ENCODE measurements at places on chromosomes 5 and 9. TPM values are rescaled to one million over a fixed set of nuclear protein-coding genes. Genes with fewer than 3 reads are reported as not detected.

GRCh38 chr9:128947277-128947526 is 201 bp downstream of the DOLK start:
- H3K36me3 ChIP-seq, result peaks cover 4% of the 10 kb centered on the region
- peaks cover 28% of the 10 kb centered on the region for H3K4me1 ChIP-seq
- no peak for DNase-seq
- H3K4me3 ChIP-seq, result peak overlapping the region; percentile 97
- peak overlapping the region; percentile 94 for H3K27ac ChIP-seq

GRCh38 chr9:123639743-123640142 is 283.7 kb downstream of the CRB2 start:
- H3K27ac ChIP-seq, result no peak overlapping the region
- no peaks in the 10 kb centered on the region for H3K27me3 ChIP-seq
- no peak for DNase-seq
- no peak overlapping the region for H3K4me3 ChIP-seq

DNA sequence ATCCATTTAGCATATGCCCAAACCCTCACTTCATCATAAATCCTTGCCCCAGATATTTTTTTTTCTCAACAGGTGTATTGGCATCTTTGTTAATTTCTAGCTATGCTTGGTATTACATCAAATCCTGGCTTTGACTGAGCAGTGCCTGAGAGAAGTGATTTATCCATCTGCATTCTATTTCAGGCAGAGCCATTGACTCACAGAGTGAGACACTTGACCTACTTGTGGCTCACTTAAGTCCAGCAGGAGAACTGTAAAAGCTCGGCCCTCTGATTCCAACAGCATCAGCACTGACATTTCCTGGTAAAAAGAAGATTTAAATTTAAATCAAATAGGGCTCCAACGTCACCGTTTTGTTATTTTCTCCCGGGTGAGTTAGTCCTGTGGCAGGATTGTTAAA is 93.4 kb downstream of the PLK2 start:
- no peak overlapping the region for H3K27ac ChIP-seq
- H3K36me3 ChIP-seq, result no peaks in the 10 kb centered on the region
- no peaks in the 10 kb centered on the region for H3K27me3 ChIP-seq

GRCh38 chr5:156322666-156323065 is 4.3 kb upstream of the SGCD start:
- H3K27ac ChIP-seq, result no peak overlapping the region
- peaks cover 5% of the 10 kb centered on the region for H3K4me1 ChIP-seq
- no peak for DNase-seq
- H3K27me3 ChIP-seq, result no peaks in the 10 kb centered on the region
- H3K4me3 ChIP-seq, result no peak overlapping the region

GRCh38 chr9:35108461-35108860 is 5.5 kb upstream of the STOML2 start:
- H3K4me1 ChIP-seq, result peaks cover 30% of the 10 kb centered on the region
- H3K36me3 ChIP-seq, result peaks cover 37% of the 10 kb centered on the region
- no peaks in the 10 kb centered on the region for H3K27me3 ChIP-seq
- H3K4me3 ChIP-seq, result no peak overlapping the region
- no peak for DNase-seq
- no peak overlapping the region for H3K27ac ChIP-seq

DNA sequence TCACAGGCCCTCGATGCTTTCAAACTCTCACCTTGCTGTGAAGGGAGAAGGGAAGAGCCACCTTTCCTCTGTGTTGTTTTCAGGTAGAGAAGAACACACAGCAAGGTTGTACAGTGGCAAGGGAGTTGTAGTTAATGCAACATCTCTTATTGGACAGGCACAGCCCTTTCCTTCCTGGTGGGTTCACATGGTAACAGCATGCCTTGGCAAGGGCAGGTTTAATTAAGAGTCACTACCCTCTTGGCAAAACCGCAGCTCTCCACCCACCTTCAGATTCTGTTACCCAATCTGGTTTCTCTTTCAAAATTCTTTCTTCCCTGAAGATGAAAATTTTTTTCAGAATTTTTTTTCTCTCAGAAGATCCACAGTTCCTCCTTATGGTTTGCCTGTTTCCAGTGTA is 253.1 kb downstream of the TLR4 start:
- no peaks in the 10 kb centered on the region for H3K27me3 ChIP-seq
- DNase-seq, result no peak
- no peaks in the 10 kb centered on the region for H3K36me3 ChIP-seq
- no peaks in the 10 kb centered on the region for H3K4me1 ChIP-seq
- no peak overlapping the region for H3K4me3 ChIP-seq
- H3K27ac ChIP-seq, result no peak overlapping the region

GRCh38 chr5:96624596-96624995 is 37.6 kb upstream of the CAST start:
- no peaks in the 10 kb centered on the region for H3K27me3 ChIP-seq
- H3K4me1 ChIP-seq, result peaks cover 14% of the 10 kb centered on the region

GRCh38 chr5:40571729-40572128 is 108.0 kb upstream of the PTGER4 start:
- H3K4me3 ChIP-seq, result no peak overlapping the region
- no peaks in the 10 kb centered on the region for H3K4me1 ChIP-seq
- no peak overlapping the region for H3K27ac ChIP-seq

GRCh38 chr5:118098716-118099115 is 889.6 kb downstream of the DTWD2 start:
- H3K4me3 ChIP-seq, result no peak overlapping the region
- DNase-seq, result no peak
- H3K27me3 ChIP-seq, result no peaks in the 10 kb centered on the region
- H3K36me3 ChIP-seq, result no peaks in the 10 kb centered on the region
- no peak overlapping the region for H3K27ac ChIP-seq

- H3K4me1 ChIP-seq, result peaks cover 6% of the 10 kb centered on the region
- H3K36me3 ChIP-seq, result no peaks in the 10 kb centered on the region
- H3K27me3 ChIP-seq, result no peaks in the 10 kb centered on the region
Measured at GRCh38 chr5:111774525-111774924, 17.5 kb upstream of the NREP start.

DNA sequence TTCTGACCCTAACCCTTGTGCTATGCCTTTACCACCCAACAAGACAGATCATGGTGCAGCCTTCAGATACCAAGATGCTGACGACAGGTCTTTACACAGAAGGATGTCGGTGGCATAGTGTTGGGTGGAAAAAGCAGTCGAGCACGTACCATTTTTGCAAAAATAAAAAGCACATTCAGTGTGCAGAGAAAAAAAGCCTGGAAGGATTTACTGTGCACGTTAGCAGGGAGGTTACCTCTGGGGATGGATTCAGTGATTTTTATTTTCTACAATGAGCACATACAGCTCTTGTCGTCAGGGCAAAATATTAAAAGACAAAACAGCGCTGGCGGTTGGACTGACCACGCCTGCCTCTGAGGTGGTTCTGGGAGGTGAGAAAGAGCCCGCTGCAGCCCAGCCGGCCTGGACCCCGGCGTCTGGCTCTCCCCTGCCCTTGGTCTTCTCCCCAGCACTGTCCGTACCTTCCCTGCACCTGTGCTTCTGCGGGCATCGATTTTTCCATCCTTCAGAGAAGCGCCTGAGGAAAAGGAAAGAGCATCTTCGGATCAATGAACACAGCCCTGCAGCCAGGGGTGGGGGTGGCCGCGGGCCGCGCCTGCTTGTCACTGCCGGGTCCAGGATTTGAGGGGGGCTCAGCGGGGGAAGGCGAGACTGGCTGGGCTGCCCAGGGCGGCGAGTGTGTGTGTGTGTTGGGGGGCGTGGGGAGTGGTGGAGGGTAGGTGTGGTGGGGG is 200.0 kb upstream of the IER5L start:
- H3K36me3 ChIP-seq, result no peaks in the 10 kb centered on the region
- no peak for DNase-seq
- no peak overlapping the region for H3K27ac ChIP-seq
- no peak overlapping the region for H3K4me3 ChIP-seq

DNA sequence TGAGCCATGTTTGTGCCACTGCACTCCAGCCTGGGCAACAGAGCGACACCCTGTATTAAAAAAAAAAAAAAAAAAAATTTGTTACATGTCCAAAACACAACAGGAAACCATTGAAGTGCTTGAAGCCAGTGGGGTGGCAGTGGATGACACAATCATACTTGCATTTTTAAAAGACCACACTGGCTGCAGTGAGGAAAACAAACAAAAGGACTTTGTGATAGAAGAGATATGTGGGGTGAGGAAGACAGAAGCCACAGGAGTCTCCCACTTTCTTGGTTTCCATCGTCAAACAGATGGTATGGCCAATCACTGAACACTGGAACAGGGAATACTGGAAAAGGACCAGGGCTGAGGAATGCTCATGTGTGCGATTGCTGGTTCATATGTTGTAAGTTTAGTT is 20.9 kb upstream of the COMMD10 start:
- DNase-seq, result no peak
- H3K4me1 ChIP-seq, result no peaks in the 10 kb centered on the region
- H3K27me3 ChIP-seq, result no peaks in the 10 kb centered on the region
- H3K4me3 ChIP-seq, result no peak overlapping the region
- H3K36me3 ChIP-seq, result no peaks in the 10 kb centered on the region
- H3K27ac ChIP-seq, result no peak overlapping the region

GRCh38 chr5:73303148-73304079 is 130.4 kb downstream of the TMEM174 start:
- H3K27ac ChIP-seq, result no peak overlapping the region
- H3K27me3 ChIP-seq, result peaks cover 18% of the 10 kb centered on the region
- peaks cover 5% of the 10 kb centered on the region for H3K4me1 ChIP-seq

DNA sequence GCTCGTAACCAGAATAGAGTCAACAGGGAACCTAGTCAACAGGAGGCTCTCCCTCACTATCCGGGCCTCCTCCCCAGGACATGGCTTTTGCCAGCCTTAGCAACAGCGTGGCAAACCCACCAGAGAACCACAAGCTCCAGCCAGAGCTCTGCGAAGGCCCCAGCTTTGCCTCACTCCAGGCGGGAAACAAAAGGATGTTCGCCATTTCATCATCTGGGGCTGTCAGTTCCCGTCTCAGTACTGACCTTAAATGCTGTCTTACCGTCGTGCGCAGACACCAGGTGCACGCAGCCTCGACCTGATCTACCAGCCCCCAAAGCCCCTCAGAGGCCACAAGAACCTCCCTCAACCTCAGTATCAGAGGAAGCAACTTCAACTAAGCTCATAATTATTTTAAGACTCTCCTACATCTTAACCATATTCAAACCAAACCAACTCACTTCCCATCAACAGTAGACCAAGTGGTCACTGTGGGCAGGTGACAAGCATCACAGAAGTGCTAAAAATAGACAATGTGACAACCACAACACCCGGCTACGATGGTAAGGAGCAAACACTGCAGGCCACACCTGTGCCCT is 71.4 kb downstream of the SEMA4D start:
- no peaks in the 10 kb centered on the region for H3K4me1 ChIP-seq
- H3K27ac ChIP-seq, result no peak overlapping the region
- no peak for DNase-seq
- H3K27me3 ChIP-seq, result no peaks in the 10 kb centered on the region
- no peak overlapping the region for H3K4me3 ChIP-seq

GRCh38 chr5:159915904-159916840 is at the start of gene ADRA1B:
ADRA1B (plus strand) TSS chr5:159916482; CDS start chr5:159916906, 424 bp downstream.
- H3K4me3 ChIP-seq, result peak within 1 kb of the TSS; percentile 73
- H3K36me3 ChIP-seq, result no peaks in the 10 kb centered on the region
- peak within 1 kb of the TSS; percentile 93 for H3K27ac ChIP-seq
- no peaks in the 10 kb centered on the region for H3K27me3 ChIP-seq

DNA sequence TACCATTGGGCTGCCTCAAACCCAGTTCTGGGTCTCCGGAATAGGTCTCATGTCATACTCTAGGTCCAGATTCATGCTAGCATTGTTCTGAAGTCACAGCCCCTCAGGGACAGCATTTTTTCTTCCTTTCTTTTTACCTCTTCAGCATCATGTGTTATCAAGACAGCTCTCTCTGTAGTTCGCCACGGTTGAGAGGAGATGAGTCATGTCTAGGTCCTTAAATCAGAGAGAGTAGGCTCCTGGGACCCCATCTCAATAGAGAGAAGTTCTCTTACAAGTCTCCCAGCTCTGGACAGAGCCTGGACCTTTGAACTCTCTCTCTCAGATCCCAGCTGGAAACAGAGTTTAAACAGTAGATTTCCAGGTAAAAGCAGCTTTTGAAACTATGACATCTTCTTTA is 332.4 kb upstream of the CD180 start:
- H3K36me3 ChIP-seq, result no peaks in the 10 kb centered on the region
- no peak overlapping the region for H3K27ac ChIP-seq
- DNase-seq, result no peak
- no peak overlapping the region for H3K4me3 ChIP-seq
- no peaks in the 10 kb centered on the region for H3K4me1 ChIP-seq

- H3K27ac ChIP-seq, result no peak overlapping the region
- H3K27me3 ChIP-seq, result no peaks in the 10 kb centered on the region
- no peak for DNase-seq
- H3K4me3 ChIP-seq, result no peak overlapping the region
- no peaks in the 10 kb centered on the region for H3K36me3 ChIP-seq
Measured at GRCh38 chr5:125421006-125421405, 674.6 kb upstream of the ZNF608 start.

GRCh38 chr5:56737951-56738606 is 77.3 kb upstream of the MAP3K1 start:
- H3K27me3 ChIP-seq, result no peaks in the 10 kb centered on the region
- DNase-seq, result no peak
- H3K4me3 ChIP-seq, result no peak overlapping the region
- H3K27ac ChIP-seq, result no peak overlapping the region
- H3K4me1 ChIP-seq, result no peaks in the 10 kb centered on the region
- H3K36me3 ChIP-seq, result no peaks in the 10 kb centered on the region

- peak; percentile 85 for DNase-seq
- H3K36me3 ChIP-seq, result no peaks in the 10 kb centered on the region
- no peaks in the 10 kb centered on the region for H3K27me3 ChIP-seq
Measured at GRCh38 chr9:70420441-70421271, 6.2 kb upstream of the KLF9 start.

DNA sequence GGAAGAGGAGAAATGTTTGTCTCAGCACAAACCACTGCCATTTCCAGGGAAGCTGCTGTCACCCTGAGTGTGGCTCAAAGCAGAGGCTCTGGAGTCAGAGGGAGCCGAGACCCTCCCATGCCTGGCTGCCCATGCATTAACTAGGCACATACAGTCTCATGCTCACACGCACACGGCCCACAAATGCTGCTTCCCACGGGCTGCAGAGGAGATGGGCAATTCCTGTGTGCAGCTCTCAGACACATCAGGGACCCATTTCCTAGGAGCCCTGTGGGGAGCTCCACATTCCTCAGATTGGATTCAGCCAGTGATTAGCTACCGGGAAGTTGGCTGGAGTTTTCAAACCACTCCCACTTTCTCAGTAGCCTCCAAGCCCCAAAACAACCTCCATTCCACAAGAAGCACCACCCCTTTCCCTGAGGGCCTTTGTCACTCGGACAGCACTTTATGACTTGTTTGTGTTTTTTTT is 9.1 kb upstream of the PTGES start:
- H3K4me1 ChIP-seq, result no peaks in the 10 kb centered on the region
- H3K27ac ChIP-seq, result no peak overlapping the region
- H3K4me3 ChIP-seq, result no peak overlapping the region
- H3K36me3 ChIP-seq, result no peaks in the 10 kb centered on the region

- H3K4me3 ChIP-seq, result no peak overlapping the region
- H3K4me1 ChIP-seq, result peaks cover 7% of the 10 kb centered on the region
- no peaks in the 10 kb centered on the region for H3K27me3 ChIP-seq
- peaks cover 22% of the 10 kb centered on the region for H3K36me3 ChIP-seq
- DNase-seq, result no peak
- no peak overlapping the region for H3K27ac ChIP-seq
Measured at GRCh38 chr9:91412941-91413340, 10.7 kb downstream of the NFIL3 start.

GRCh38 chr5:160129841-160130240 is 10.6 kb upstream of the PWWP2A start:
- peaks cover 5% of the 10 kb centered on the region for H3K4me1 ChIP-seq
- no peak overlapping the region for H3K27ac ChIP-seq
- no peaks in the 10 kb centered on the region for H3K27me3 ChIP-seq
- DNase-seq, result no peak
- no peak overlapping the region for H3K4me3 ChIP-seq
- no peaks in the 10 kb centered on the region for H3K36me3 ChIP-seq

The ENTPD8 gene
- not detected for total RNA-seq

The GPR150 gene
- not detected for total RNA-seq

The SLCO6A1 gene
- total RNA-seq, result not detected

The PCDHGA9 gene
- total RNA-seq, result 12.0 TPM

The COL15A1 gene
- total RNA-seq, result 70.4 TPM

The IFNA21 gene
- total RNA-seq, result not detected

The INSL4 gene
- total RNA-seq, result not detected
